ENCODE measurements at places on chromosomes 1 and 21.

DNA sequence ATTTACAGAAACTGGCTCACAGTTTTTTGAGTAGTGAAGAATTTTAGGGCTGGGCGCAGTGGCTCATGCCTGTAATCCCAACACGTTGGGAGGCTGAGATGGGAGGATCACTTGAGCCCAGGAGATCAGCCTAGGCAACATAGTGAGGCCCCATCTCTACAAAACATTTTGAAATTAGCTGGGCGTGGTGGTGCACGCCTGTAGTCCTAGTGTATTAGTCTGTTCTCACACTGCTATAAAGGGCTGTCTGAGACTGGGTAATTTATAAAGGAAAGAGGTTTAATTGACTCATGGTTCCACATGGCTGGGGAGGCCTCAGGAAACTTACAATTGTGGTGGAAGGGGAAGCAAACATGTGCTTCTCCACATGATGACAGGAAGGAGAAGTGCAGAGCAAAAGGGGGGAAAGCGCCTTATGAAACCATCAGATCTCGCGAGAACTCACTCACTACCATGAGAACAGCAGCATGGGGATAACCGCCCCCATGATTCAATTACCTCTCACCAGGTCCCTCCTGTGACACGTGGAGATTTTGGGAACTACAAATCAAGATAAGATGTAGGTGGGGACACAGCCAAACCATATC lies 24.4 kb upstream of the DYRK1A start:
- no peak for DNase-seq

- DNase-seq = no peak
Measured at GRCh38 chr1:84883286-84883685, 9.7 kb downstream of the LPAR3 start.

- DNase-seq = no peak
Measured at GRCh38 chr1:207027206-207027777, 5.3 kb downstream of the C1orf116 start.

GRCh38 chr1:195663549-195664280 lies 944.5 kb downstream of the KCNT2 start:
- DNase-seq = no peak

DNA sequence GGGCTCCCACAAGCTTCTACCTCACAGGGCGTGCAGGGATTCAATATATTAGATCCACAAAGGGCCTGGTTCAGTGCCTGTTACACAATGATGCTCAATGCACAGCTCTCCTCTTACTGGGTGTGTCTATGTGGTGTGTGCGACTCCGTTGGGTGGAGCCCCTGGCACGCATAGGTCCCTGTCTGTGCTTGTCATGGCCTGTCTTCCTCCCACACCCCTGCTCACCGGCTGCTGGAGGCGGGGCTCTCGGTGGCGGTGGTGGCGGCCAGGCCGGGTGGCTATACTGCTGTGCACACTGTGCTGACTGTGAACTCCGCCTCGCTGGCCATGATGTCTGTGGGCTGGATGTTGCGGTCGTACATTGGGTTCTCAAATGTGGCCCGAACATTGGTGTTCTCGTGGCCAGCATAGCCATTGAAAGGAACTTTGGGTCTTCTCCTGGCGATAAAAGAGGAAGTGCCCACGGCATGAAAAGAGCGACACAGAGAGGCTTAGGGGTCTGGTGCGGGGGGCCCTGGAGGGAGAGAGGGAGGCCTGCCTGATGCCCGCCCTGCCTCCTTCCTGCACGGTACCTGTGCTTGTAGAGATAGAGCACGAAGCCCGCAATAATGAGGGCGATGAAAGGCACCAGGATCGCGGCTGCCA lies 46.9 kb downstream of the ZSCAN20 start:
- no peak for DNase-seq

GRCh38 chr1:160567858-160568682 lies 11.2 kb downstream of the CD84 start:
- no peak for DNase-seq

Measured in G401 (cell line).